ENCODE measurements at places on chromosomes 11 and 22. TPM values are rescaled to one million over a fixed set of nuclear protein-coding genes. Genes with fewer than 3 reads are reported as not detected.

PPP6R3 gene
- 60.0 TPM for total RNA-seq

AHNAK gene
- total RNA-seq, result 304 TPM

PRODH gene
- total RNA-seq, result 0.89 TPM

MYRF gene
- 20.8 TPM for total RNA-seq

MMP12 gene
- not detected for total RNA-seq

OR5AK2 gene
- not detected for total RNA-seq

PKNOX2 gene
- total RNA-seq, result not detected

SCO2 gene
- total RNA-seq, result 3.0 TPM

SCN3B gene
- 0.13 TPM for total RNA-seq

USP28 gene
- 16.3 TPM for total RNA-seq
